NCI-H345 (cell line): ENCODE measurements at places on chromosomes 4 and X.

DNA sequence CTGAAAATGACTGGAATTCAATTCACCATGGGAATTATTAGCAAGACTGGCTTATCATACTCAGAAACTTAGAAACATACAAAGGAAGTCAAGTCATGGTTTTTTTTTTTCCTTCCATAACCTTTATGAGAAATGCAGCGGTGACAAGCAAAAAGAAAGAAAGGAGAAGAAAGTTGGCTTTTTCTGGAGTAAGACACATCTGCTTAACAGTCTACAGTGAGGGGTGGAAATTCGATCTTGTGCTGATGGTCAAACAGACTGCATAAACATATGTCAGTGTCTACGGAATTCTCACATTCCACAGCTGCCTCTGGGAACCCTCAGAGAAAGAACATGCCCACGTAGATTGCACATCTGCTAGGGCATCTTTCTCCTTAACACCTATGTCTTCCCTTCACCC is 54.6 kb downstream of the PROM1 start:
- DNase-seq = no peak

DNA sequence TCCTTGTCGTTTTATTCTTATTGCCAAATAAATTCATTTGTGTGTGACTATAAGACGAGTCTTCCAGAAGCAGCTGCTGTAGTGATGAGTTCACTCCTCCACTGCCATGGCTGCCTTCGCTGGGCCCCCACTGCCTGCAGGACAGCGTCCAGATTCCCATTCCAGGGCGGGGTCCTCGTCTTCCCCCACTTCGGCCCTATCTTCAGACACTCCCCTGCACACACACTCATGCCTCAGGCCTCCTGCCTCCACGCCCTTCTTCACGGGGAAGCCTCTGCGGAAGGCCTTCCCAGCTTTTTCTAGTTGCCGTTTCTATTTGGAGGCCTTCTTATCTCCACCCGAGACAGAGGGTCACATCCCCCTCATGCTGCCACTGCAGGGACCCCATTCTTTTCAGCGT is 80.4 kb downstream of the SHROOM2 start:
- no peak for DNase-seq

DNA sequence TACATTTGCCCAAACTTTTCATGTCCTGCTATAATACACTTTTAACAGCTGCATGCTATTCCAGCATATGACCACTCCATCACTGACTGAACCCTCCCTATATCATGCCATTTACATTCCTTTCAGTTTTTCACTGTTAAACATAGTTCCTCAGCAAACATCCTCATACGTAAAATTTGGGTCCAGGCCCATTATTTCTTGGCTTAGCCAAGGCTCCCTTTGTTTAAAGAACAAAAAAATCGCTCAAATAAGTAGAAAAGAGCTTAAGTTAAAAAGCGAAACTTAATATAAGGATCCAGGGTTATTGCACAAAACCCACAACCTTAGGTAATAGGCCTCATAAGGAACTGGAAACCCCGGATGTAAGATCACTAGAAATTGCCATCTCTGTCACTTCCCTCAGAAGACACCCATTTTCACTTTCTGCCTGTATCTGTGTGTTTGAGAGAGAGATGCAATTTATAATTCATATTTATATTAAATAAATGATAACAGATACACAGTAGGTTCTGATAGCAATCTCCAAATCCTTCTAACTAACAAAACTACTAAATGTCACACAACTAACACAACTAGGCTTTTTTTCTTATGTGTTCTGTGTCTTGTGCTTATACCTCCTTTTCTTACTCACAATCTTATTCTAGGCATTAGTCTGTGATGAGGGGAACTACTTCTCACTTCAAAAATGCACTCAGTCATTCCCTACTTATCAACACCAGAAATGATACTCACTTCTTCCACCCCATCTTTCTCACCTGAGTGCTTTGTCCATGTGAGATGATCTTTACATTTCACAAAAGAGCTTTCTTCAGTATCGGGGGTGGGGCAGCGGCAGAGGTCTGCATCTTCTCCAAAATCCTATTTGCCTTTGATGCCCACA is 59.9 kb upstream of the FAM241A start:
- no peak for DNase-seq

DNA sequence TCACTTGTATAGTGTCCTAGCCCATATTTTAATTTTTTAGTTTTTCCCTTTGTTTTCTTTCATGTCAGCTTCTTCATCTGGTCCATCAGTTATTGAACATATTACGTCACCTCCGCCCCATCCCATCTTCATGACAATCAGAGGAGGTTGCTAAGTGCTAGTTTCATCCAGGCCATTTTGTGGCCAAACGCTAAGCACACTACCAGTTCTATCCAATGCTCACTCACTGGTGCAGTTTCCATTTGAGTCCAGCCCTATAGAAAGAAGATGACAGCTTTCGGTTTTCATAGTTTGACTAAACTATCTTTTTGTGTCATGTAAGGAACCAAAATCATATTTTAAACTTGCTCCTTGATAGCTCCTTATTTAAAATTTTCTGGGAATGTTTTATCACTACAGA is 304.2 kb downstream of the TENM3 start:
- DNase-seq = no peak

DNA sequence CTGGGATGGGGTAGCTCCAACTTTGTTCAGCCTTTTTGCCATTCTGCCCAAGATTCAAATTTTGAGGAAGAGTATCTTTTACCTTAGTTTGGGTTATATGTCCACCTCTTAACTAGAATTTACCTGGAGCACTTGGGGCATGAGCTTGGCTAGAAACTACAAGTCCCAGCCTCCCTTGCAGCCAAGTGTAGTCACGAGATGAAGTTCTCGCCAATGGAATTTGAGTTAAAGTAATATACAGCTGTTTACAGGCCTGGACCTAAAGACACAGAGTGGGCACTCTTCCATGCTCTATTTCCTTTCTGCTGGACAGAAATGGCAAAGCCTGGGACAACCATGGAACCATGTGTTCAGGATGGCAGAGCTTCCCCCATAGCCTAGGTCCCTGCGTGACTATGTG is 233.6 kb upstream of the GATB start:
- DNase-seq = no peak

DNA sequence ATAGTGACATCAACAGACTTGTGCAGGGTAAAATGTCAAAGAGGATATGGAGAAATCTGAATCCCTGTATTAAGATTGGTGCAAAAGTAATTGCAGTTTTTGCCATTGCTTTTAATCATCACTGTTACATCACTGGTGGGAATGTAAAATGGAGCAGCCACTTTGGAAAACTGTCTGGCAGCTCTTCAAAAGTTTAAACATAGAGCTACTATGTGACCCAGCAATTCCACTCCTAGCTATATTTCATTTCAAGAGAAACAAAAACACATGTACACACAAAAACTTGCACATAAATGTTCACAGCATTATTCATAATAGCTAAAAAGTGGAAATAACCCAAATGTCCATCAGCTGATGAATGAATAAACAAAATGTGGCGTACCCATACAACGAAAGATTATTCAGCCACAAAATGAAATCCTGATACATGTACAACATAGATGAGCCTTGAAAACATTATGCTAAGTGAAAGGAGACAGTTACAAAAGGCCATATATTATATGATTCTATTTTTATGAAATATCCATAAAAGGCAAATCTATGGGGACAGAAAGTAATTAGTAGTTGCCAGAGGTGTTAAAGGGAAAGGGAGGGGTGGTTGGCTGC is 106.4 kb downstream of the AMELX start:
- DNase-seq = no peak

GRCh38 chrX:54173791-54174190 is 9.3 kb downstream of the FAM120C start:
- no peak for DNase-seq
